ENCODE measurements at places on chromosomes 13 and 19.

- no peak for DNase-seq
Observed at GRCh38 chr19:53626976-53627375, 4.8 kb upstream of the DPRX start.

DNA sequence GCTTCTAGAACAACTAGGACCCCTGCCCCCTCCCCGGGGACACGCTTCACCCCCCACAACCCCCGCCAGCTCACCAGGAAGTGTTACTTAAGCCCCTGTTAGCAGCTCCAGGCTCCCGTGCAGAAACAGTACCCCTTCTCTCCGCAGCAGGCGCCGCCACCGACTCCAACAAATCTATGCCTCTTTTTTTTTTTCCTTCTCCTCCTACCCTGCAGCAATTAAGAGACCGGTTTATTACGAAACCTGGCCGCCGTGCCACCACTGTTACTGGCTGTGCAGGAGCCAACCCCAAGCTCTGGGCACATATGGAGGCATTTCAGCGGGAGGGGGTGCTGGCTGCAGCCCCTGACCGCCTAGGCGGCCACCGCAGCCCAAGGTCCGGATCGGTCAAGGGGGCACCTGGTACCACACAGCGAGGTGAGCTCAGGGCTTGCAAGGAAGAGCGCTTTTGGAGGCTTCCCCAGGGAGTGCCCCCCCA is 2.4 kb downstream of the GADD45B start:
- no peak for DNase-seq

GRCh38 chr13:48816700-48817099 is 159.0 kb upstream of the FNDC3A start:
- no peak for DNase-seq

DNA sequence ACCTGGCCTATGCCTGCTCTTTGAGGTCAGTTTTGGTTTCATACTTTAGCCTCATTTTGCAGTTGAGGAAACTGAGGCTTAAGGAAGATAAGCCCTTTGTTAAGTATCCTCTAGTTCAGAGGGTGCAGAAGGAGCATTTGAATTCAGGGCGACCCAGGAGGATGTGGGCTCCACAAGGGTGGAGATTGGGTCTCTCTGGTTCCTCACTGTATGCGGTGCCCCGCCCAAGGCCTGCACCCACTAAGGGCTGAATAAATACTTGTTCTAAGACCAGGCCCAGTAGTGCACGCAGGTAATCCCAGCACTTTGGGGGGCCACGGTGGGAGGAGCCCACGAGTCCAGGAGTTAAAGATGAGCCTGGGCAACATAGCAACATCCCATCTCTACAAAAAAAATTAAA is 768 bp upstream of the SLC44A2 start:
- DNase-seq, result no peak

DNA sequence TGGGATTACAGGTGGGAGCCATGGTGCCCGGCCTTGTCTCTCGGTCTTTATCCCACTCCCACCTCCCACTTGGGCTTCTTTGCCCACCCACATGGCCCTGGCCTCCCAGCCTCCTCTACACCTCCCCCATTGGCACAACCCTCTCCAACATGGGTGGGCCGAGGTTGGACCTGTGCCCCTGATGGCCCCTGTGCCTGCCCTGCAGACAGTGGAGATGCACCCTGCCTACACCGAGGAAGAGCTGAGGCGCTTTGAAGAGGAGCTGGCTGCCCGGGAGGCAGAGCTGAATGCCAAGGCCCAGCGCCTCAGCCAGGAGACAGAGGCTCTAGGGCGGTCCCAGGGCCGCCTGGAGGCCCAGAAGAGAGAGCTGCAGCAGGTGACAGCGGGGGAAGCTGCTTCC is 12.6 kb upstream of the DHDH start:
- no peak for DNase-seq

- no peak for DNase-seq
Observed at GRCh38 chr13:102227741-102228140, 174.1 kb downstream of the FGF14 start.

GRCh38 chr13:22828081-22828480 is 352.7 kb upstream of the SGCG start:
- no peak for DNase-seq

DNA sequence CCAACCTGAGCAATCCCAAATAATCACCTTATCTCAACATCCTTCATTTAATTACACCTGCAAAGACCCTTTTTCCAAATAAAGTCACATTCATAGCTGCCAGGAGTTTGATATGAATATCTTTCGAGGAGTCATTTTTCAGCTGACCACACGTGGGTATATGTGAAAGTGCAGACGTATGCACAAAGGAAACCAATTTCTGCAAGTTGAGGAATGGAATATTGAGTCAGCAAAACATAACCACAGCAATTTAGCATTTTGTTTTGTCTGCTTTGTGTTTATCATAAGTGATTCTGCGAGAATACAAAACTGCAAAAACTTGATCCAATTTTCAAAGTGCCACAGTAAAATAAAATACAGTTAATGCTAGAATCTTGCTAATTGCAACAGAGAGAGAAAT is 295.9 kb downstream of the SUCLA2 start:
- DNase-seq, result no peak

DNA sequence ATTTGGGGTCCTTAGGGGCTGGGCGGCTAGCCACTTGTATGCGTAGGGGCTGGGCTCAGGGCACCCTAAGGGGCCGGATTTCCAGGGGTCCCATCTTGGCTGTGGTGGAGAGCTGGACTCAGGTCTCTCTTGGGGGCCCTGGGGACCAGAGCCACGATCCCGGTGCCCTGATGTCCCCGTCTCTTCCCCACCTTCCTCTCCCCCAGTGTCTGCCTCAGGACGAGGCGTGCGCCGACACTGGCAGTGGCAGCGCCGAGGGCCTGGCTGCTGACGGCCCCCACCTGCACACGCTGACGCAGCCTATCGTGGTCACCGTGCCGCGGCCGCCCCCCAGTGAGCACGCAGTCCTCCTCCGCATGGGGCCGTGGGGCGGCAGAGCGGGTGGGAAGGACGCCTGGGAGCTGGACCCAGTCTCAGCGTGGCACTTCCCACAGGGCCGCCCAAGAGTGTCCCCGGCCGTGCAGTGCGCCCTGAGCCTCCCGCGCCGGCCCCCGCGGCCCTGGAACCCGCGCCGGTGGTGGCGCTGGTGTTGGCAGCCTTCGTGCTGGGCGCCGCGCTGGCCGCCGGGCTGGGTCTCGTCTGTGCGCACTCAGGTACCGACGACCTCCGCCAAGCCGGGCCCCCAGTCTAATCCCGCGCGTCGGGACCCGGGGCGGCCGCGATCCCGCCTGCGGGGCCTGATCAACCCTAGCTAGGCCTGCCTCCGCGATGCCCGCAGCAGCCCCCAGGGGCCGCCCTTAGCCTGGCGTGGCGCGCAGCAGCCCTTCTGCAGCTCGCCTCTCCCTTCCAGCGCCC is 2.7 kb upstream of the SNAPC2 start:
- DNase-seq, result no peak

DNA sequence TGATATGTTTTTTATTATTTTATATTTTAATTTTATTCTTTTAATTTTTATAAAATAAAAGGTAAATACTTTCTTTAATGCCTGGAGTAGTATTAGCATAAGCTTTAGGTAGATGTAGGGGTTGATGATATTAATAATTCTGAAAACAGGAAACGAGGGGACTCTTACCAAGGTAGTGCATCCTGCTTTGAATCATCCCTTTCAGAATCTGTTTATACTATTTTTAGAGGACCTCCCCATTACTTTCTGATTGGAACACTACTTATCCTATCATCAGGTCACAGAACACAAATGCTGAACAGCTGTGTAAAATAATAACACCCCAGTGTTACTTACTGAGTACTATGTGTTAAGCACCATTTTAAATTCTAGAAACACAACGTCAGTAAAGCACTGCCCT is 27.3 kb downstream of the COG6 start:
- no peak for DNase-seq

DNA sequence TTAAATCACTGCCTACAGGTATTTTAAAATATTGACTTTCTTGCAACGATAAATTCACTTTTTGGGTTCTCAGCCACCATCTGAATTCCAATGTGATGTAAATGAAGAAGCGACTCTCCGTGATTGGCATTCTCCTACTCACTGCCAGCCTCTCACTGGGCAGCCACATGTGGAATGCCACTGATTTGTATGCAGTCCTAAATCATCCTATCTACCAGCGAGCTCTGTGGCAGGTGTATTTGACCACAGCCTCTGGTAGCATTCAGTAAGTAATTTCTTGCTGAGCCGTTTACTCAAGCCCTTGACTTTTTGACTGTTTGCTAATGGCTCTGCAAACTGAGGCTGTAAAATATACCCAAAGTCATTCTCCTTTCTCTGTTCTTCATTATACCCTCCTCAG is 559.0 kb upstream of the SLC10A2 start:
- DNase-seq, result no peak

GRCh38 chr13:22047082-22047784 is 376.4 kb downstream of the FGF9 start:
- no peak for DNase-seq

- DNase-seq, result no peak
Observed at GRCh38 chr13:112819816-112820215, 130.0 kb downstream of the ATP11A start.

- DNase-seq, result no peak
Observed at GRCh38 chr19:36750066-36750691, 22.4 kb downstream of the ZNF850 start.

DNA sequence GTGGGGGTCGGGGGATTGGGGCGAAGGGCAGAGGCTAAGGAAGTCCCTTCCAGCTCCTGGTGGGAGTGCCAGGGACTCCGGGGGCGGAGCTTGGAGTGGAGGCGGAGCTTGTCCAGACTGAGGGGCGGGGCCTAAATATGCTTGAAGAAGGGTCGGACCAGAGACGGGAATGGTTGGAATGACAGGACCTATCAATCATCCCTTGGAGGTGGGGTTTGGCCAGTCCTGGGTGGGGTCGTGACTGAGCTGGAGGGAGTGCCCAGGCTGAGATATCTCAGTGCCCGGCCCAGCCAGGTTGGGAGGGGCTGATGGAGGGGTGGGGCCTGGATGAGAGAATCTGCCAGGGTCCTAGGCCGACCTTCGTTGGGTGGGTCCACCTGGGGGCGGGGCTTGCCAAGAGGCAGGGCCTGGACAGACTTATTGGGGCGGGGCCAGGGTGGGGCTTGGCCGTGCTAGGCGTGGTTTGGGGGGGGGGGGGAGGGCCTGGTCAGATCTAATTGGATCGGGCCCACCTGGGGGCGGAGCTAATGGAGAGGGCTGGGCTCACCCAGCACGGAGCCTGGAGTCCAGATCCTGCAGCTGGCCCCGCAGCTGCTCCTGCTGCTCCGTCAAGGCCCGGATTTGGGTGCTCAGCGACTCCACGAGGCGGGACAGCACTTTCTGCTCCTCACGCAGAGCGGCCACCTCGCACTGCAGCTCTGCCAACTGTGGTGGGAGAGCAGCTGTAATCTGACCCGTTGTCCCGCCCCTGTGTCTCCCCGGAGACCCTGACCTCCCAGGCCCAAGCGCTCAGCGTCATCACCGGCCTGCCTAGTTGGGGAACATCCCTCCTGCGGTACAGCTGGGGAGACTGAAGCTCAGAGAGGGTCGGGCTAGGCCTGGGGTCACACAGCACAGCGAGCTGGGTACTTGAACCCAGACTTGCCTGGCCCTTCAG is 2.6 kb upstream of the WIZ start:
- peak; percentile 98 for DNase-seq

- peak; percentile 61 for DNase-seq
Observed at GRCh38 chr19:2887391-2887914, 13.3 kb upstream of the ZNF57 start.

DNA sequence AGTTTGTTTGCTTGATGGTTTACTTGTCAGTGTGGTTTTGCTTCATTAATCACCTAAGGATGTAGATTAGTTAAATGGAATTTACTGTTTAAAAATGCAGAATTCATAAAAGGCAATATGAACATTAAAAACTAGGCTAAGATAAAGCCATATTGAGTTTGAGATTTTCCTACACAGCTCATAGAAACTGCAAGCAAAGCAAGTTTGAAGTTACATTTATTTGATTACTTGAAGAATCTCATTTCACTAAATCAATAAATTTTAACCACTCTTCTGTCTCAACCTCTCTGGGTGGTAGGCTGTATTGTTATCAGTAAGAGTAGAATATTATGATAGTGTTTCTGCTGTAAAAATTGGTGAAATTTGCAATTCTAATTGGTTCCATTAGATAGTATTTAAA is 1180.7 kb upstream of the SLC10A2 start:
- no peak for DNase-seq

DNA sequence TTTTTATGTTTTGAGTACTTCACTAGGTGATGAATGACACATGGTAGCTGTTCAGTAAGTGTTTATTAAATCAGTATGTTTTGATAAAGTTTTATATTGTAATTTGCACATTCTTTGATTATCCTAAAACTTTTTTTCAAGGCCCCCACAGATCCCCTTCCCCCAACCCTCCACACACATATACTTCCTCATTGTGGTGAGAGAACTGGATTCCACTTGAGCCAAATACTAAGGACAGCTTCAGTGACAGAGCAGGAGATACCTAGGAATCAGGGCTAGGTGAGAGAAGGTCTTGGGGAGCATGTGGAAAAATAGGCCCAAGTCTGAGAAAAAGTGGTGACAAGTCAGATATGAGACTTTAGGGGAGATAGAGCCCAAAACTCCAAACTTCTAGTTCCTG is 174.6 kb downstream of the TDRD3 start:
- DNase-seq, result no peak

GRCh38 chr19:40783711-40784110 is 5.7 kb downstream of the RAB4B start:
- no peak for DNase-seq

GRCh38 chr19:850221-850978 is 1.7 kb upstream of the ELANE start:
- DNase-seq, result peak; percentile 96

- peak; percentile 70 for DNase-seq
Observed at GRCh38 chr19:19145684-19146608, 7.7 kb upstream of the TMEM161A start.

DNA sequence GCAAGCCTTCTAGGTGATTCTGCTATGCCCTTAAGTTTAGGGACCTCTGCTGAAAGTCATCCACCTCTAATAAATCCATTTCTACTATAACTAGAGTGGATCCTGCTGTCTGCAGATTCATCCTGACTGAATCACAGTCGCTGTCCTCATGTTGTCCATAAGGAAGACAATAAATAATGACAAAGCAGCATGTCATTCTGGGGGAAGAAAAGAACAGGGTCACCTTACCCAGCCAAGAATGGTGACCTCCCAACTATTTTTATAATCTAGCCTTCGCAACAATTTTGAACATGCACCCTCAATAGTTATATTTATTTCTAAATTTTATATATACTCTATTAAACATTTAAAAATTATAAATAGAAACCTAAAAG is 45.0 kb upstream of the UBE2L5 start:
- DNase-seq, result no peak

GRCh38 chr19:8655340-8655709 is 24.9 kb downstream of the NFILZ start:
- DNase-seq, result no peak

DNA sequence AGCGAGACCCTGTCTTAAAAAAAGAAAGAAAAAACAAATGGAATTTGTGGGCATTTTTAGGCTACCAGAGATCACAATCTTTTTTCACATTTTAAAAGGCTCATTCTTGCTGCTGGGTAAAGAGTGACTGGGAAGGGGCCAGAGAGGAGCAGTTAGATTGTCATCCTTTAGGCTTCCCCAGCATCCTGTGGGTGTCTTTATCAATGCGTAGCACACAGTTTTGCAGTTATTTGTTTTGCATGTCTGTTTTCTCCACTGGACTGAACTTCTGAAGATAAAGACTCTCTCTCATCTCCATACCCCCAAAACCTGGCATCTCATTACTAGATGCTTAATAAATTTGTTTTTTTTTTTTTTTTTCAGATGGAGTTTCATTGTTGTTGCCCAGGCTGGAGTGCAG is 2.1 kb upstream of the UTP14C start:
- no peak for DNase-seq
